ENCODE measurements at places on chromosomes 5 and 9.

DNA sequence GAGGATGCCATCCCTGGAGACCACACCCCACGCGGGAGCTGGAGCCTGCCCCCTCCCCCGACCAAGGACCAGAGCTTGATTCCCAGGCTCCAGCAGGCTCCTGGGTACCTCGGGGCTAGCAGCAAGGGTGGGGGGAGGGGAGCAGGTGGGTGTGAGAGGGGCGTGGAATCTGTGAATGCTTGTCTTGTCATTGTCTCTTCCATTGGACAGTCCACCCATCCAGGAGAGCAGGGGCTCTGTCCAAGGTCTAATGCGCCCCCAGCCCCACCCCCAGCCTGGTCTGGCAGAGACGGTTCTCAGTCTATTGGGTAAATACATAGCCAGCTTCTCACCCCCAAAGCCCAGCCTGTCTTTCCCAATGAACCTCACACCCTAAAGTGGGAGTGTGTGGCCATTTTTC, 22.8 kb downstream of the URM1 start:
- DNase-seq, result no peak

DNA sequence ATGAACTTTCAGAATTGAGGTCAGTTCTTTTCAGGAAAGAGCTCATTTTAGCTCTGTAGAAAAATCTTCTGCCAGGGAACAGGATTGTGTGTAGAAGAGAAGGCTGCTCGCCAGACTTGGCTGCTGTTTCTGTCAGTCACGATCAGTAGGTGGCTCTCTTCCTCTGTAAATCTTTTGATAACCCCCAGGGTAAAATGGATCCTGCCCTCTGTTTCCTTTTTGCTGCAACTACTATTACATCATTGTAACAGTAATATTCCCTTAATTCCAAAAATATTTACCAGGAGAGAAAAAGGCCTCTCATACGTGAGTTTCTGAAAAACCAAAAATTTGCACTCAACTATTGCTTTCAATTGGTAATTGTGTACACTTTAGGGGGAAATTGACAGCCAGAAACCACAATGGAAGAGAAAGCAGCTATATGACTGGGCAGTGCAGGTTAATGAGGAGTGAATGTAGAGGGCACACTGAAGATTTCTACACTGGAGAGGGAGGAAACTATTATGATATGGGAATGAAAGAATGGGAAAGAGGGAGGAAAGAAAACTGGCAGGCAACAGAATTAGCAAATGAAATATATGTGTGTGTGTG, 12.3 kb downstream of the IFNA21 start:
- DNase-seq, result no peak

- DNase-seq, result no peak
Observed at GRCh38 chr9:17865881-17866280, 287.0 kb downstream of the SH3GL2 start.

DNA sequence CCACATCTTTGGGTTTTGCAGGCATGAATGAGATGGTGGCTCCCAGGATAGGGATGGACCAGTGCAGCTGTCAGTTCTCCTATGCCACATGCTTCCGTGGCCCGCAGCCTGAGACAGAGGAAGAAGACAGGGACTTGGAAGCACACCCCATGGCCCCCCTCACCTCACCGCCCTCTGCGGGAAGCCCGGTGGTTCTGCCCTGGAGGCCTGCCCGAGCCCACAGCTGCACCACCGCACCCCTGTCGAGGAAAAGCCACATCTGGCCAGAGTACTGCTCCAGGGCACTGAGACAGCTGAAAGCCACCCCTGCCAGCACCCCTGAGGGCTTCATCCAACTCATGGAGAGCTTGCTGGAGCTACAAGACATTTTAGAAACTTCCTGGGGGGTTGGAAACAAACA, 7.6 kb upstream of the TRMT10B start:
- DNase-seq, result no peak

GRCh38 chr5:74402553-74402952, 238.0 kb downstream of the ENC1 start:
- no peak for DNase-seq

DNA sequence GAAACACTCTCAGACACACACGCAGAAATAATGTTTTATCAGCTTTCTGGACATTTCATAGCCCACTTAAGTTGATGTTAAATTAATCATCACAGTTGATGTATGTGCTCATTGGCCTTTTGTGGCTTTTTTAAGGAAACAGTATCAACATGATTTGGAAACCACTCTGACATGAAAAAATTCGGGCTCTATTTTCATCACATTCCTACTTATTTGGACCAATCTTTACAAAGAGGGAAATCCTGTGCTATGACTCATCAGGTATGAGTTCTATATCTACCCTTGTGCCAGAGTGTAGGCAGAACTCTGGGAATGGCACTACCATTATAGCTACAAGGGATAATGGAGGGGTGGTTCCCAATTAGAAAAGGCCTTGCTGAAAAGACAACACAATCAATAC, 388.4 kb upstream of the PTGER4 start:
- peak; percentile 17 for DNase-seq

- no peak for DNase-seq
Observed at GRCh38 chr5:86865256-86865785, 247.6 kb downstream of the COX7C start.

GRCh38 chr9:125586172-125586511, 120.9 kb downstream of the MAPKAP1 start:
- no peak for DNase-seq

GRCh38 chr9:127679506-127679905, 27.3 kb upstream of the CFAP157 start:
- no peak for DNase-seq

DNA sequence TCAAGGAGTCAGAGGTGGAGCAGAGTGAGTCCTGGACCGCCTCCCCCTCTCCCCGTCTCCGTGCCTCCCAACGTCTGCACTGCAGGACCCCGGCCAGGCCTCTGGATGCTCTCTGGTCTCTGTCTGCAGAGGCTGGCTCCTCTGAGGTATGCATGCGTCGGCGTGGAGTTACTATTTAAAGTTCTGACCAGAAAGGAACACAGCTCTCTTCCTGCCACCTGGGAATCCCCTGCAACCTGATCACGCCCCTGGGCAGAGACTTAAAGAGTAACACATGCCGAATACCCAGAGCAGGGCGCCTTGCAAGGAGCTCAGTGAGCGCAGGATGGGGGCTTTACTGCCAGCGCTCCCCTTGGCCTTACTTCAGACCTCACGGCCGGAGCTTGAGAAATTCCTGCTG, 16.0 kb downstream of the ANXA6 start:
- DNase-seq, result no peak

GRCh38 chr5:44881266-44881665, 72.5 kb downstream of the MRPS30 start:
- no peak for DNase-seq

DNA sequence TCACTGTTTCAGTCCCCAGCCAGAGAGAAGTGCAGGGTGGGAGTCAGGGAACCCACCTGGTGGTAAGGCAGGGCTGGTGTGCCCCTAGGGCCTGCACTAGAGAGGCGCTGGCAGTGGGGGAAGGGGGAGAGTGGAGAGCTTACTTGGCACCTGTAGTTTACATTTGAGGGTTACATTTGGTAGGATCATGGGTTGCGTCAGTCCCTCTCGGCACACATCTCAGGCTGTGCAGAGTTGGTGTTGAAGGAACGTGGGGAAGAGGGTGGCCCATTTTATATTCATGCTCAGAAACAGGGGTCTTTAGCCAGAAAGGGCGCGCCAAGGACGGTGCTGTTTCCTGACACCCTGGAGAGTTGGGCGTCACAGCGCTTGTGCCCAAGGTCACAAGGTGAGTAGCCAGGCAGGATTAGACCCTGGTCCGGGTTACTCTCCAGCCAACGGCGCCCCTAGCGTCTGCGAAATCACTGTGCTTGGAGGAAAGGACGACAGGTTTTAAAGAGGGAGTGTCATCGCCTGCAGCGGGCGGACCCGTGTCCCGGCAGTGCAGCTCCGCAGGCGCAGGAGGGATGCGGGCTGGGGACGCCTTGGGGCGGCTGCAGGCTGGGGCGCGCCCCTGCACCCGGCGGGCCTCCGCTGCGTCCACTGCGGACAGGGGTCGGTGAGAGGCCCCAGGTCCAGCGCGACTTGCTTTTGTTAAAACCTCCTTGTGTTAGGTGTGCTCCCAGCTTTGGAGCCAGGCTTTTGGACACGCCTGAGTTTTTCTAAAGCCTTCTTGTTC, 272.6 kb downstream of the FANCC start:
- no peak for DNase-seq

GRCh38 chr5:39405083-39405843, 19.5 kb downstream of the DAB2 start:
- no peak for DNase-seq

DNA sequence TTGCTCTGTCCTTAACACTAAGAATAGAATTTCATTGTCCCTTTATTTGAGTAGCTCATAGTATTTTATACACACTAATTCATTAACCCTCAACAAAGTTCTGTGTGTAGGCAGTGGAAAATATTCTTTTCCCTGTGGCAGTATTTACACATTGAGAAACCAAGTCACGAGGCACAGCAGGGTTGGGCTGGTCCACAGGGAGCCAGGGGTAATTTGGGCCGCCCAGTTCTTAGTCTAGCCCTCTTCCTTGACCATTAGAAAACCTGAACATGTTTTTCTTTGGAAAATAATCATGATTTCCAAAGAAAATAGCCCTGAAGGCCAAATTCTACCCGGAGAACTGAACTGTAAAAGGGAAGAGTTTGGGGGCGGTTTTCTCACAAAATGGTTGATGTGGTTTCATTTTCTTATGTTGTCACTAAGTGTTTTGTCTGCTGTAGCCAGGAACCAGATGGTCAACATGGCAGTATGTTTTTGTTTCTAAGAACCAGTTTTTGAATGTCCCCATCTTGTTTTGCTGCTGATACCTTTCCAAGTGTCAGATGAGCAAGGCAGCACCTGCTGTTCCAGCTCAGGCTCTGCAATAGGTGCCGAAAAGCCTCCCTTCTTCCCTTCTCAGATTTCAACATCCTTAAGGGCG, 29.6 kb downstream of the ARHGEF28 start:
- DNase-seq, result no peak

DNA sequence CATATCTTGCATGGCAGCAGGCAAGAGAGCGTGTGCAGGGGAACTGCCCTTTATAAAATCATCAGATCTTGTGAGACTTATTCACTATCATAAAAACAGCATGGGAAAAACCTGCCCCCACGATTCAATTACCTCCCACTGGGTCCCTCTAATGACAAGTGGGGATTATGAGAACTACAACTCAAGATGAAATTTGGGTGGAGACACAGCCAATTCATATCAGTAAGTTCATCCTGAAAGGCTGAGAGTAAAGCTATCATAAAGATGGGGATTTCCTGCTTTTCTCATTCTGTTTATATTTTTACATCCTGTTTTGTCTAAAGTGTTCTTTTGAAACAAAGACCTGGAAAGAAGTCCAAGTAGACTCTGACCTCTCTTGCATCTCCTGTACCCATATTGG, 28.9 kb upstream of the IL33 start:
- DNase-seq, result no peak

DNA sequence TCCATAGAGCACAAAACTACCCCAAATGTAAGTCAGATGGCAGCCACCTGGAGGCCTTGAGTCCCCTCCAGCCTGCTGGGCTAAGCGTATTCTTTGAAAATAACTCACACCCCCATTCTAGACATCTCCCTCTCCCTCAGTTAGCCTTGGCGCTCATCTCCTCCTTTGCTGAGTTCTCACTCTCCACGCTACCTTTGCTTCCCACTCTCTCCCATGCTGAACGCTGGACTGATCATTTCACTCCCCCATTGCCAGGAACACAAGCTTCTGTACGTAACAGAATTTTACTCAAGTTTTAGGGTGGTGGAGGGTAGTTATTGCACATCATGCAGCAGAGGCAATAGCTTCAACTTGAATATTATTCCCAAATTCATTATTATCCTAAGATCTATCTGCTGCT, 47.5 kb upstream of the HRH2 start:
- no peak for DNase-seq

DNA sequence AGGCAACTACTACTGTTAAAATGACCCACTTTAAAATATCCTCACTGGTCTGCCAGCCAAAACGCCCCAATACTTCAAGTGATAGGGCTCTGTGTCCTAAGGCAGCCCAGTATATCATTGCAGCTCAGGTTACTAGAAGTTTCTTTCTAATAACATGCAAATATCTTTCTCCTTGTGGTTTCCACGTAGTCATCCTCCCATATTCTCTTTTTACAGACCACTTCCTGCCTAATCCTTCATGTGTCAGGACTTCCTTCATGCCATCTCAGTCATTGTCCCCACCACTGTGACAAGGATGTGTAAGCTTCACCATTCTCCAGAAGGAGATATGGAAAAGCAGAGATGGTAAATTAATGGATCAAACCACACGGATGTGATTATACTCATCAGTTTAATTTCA, 813.7 kb downstream of the MAT2B start:
- no peak for DNase-seq

- no peak for DNase-seq
Observed at GRCh38 chr5:11599499-11599898, 304.7 kb downstream of the CTNND2 start.

DNA sequence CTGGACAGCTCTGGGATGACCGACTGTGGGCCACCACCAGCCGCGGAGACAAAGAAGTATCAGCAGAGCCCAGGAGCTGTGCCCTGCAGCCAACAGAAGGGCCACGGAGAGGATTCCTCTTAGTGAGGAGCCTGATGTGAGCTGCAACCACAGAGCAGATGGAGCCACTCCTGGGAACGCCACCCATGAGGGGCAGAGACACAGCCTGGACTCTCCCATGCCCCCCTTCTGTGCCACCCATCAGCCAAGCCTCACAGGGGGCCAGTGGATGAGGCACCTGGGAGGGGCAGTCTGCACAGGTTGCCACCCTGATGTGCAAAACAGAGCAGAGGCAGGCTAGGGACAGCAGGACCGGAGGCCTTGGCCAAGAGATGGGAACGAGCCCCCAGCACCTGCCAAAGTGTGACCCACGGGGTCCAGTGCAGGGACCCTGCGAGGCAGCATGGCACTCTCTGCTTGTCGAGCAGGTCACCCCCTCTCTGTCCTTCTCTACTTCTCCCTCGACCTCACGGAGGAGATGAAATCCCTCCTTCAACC, 380.7 kb upstream of the IRX1 start:
- DNase-seq, result no peak

- DNase-seq, result peak; percentile 93
Observed at GRCh38 chr9:120477534-120478001, 102.4 kb downstream of the CDK5RAP2 start.

DNA sequence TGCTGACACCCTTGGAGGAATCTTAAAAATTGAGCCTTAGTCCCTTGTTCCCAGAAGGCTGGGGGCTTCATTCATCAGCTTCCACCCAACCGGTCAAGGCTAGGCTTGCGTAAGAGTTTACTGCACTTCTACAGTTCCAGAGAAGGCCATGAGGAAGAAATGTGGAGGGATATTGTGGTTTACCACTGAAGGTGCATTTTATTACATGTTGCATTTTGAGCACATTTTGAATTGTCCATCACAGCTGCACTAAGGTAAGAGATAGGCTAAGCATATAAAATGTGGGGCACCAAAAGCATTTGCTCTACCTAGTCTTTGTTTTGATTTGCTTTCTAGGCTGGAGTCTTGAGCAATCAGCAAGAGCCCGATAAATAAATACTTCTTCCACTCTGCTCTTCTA, 167.1 kb upstream of the PAPPA start:
- DNase-seq, result no peak

DNA sequence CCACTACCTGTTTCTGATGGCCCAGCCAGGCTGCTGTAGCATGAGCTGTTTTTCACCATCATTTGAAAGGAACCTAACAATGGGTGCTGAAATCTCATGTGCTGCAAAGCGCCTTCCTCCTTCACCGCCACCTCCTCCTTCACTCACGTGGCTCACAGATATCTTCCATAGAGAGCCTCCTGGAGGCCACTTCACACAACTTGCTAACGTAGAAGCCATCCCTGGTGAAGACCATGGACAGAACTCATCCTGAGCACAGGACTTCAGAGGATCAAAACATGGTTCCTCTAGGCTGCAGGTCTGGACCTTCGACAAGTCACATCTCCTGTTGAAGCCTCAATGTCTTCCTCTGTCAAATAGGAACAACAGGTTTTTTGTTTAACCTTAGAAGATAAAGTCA, 155.5 kb upstream of the RAD23B start:
- DNase-seq, result no peak

Measured in fibroblast of skin of left quadriceps (primary cell).